ENCODE measurements at places on chromosomes 3 and 15. TPM values are rescaled to one million over a fixed set of nuclear protein-coding genes. Genes with fewer than 3 reads are reported as not detected.

GRCh38 chr15:50876989-50877360 is 31.5 kb upstream of the AP4E1 start:
- DNase-seq: peak; percentile 90

DNA sequence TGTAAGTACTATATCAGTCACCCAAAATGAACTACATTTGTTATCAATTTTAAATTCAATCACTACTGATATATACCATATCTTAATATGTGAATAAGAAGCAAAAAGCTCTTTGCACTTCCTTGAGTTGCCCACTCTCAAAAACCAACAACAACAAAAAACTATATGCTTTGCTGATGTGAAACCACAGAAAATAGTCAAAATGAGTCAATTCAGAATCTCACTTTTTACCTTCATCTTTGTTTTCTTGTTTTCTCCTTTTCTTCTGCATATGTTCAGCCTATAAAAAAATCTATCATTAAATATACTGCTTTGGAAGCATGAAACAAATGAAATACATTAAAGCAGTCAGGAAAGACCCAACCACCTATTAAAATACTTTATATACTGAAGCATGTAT is 80.7 kb downstream of the UBR1 start:
- DNase-seq: no peak

DNA sequence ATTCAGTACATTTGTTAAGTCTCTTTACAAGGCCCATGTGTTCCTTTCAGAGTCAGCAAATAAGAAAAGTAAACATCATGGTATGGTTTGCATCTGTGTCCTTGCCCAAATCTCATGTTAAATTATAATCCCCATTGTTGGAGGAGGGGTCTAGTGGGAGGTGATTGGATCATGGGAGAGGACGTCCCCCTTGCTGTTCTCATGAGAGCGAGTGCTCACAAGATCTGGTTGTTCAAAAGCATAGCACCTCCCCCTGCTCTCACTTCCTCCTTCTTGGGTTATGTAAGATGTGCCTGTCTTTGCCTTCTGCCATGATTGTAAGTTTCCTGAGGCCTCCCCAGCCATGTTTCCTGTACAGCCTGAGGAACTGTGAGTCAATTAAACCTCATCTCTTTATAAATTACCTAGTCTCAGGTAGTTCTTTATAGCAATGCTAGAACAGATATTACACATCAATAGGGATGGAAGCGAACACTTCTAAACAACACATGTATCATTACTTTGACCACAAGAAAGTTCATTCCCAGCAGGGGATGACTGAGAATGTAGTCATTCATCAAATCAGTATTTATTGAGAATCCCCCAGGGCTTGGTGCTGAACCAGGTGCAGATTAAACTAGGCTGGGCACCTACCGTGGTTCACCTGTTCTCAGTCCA is 4.1 kb downstream of the EFCAB12 start:
- DNase-seq: no peak

DNA sequence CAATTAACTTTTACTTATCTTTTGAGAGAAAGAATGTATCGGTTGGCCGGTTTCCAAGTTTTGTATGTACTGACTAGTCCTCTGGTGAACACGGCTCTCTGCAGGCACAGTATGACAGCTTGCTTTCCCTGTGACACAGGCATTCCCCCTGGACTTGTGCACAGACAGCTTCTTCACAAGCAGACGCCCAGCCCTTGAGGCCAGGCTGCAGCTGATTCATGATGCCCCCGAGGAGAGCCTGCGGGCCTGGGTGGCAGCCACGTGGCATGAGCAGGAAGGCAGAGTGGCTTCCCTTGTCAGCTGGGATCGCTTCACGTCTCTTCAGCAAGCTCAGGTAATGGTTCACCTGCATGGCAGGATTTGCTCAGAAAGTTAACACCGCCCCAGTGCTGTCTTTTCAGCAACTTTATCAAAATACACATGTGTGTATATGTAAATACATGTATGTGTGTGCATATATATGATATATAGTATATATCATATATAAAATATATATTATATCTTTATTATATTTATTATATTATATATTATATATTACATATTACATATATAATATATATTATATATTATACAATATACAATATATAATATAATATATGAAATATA is 25.5 kb downstream of the FAN1 start:
- no peak for DNase-seq

DNA sequence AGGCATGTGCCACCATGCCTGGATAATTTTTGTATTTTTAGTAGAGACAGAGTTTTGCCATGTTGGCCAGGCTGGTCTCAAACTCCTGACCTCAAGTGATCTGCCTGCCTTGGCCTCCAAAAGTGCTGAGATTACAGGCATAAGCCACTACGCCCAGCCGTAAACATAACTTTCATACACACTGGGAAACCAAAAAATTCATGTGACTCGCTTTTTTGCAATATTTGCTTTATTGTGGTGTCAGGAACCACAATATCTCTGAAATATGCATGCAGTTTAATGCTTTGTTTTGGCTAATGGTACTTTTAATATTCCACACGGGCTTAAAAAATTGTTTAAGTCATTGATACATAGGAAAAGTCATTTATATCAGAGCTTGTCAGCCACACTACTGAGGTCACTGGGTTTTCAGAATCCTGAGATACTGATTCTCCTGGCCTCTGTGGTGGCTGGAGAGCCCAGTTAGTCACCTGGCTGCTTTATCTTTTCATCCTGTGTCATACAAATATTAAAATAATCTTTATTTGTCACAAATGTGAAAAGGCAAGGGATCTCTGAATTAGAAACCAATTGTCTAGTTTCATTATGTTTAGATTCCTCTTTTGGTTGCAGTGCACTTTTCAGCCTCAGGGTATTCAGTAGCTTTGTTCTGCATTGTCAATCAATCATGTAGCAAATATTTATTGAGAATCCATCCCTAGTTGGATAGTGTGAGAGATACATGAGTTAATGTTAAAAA is 10.0 kb downstream of the TMEM62 start:
- no peak for DNase-seq

DNA sequence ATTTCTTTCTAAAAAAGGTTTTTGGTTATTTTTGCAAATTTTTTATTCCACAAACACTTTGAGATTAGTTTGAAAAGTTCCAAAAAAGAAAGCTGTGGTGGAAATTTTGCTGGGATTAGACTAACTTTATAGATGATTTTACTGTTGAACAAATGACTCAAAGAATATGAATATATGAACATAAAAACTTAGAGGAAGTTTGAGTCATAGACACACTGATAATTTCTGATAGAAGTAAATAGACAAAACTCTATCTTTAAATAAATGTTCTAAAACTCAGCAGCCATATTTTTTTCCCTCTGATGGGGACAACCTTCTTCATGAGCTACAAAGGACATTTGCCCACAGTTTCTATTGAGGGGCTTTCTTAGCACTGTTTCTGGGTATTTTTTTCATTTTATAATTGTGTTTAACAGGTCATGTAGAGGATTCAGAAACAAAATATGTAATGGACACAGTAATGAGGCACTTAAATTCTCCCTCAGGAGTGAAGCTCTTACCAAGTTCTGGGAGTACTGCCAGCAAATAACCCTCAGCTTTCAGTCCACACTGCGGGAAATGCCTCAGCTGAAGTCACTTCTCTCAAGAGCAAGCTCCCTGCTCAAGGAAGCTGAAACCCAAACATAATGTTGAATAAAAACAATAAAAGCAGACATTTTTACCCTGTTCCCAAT is 157.6 kb downstream of the NFKBIZ start:
- peak; percentile 89 for DNase-seq

DNA sequence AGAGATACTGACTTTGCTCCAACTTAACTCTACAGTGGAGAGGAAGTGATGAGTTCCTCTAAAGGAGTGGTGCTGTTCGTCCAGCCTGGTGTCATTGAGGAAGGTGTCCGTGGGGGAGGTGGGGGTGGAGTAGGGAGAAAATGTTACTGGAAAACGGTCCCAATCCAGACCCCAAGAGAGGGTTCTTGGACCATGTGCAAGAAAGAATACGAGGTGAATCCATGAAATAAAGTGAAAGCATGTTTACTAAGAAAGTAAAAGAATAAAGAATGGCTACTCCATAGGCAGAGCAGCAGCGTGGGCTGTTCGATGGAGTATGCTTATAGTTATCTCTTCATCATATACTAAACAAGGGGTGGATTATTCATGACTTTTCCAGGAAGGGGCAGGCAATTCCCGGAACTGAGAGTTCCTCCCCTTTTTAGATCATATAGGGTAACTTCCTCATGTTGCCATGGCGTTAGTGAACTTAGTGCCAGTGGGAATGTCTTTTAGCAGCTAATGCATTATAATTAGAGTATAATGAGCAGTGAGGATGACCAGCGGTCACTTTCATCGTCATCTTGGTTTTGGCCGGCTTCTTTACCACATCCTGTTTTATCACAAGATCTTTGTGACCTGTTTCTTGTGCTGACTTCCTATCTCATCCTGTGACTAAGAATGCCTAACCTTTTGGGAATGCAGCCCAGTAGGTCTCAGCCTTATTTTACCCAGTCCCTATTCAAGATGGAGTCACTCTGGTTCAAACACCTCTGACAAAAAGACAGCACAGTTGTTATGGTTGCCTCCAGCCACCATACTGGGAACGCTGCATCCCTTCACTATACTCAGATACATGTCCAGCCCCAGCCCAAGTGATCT is 38.6 kb downstream of the CLEC3B start:
- peak; percentile 86 for DNase-seq

DNA sequence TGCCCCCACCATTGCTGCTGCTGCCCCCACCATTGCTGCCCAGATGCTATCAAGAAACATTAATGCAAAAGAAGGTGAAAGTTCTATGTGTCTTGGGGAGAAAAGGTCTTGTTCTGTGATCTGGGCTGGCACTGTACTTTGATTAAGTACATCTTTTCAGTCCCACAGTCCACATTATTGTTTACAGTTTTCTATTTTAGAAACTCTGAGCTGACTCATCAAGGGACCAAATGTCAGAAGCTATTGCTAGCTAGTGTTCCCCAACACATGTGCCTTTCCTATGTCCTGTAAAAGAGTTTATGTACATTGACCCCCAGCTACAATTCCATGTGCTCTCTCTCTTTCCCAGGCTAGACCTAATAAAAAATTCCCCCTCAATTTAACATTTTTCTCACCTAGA is 264.7 kb upstream of the NECTIN3 start:
- no peak for DNase-seq

GRCh38 chr3:8442993-8443650 is 58.5 kb upstream of the LMCD1 start:
- peak; percentile 35 for DNase-seq

DNA sequence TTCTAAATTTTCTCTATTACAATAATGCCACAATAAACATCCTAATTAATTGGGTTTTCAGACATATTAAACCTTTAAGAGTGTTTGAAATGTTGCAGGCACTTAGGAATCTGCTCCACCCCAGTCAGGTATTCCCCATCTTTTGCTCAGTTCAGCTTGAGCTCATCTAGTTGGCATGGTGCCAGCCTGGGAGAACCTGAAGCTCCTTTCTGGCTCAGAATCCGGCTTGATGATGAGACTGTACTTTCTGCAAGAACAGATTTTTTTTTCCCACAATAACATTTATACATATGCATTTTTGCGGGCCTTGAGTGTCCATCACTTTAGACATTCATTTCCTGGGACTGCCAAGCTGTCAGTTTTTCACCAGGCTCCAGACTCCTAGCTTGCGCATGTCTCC is 7.7 kb upstream of the OXSR1 start:
- DNase-seq: no peak

GRCh38 chr3:123084738-123085237 is 18.0 kb downstream of the PDIA5 start:
- DNase-seq: no peak

GRCh38 chr3:141311170-141311495 is 57.2 kb upstream of the ZBTB38 start:
- DNase-seq: no peak

GRCh38 chr3:16516695-16517481 is 3.4 kb upstream of the RFTN1 start:
- DNase-seq: peak; percentile 85

DNA sequence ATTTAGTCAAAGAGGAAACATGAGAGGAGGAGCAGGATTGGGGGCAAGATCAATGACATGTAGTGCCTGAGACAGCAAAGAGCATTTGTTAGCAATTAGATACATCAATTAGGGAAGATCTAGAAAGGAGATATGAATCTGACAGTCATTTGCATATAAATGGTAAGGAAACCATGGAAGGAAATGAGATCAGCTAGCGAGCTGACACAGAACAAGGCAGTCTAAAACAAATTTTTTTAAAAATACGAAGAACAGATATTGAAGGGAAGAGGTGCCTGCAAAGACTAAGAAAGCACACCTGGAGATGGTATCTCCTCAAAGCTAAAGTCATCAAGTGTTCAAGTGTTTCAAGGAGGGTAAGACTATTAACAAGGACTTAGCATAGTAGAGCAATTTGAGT is 4.6 kb downstream of the EPM2AIP1 start:
- peak; percentile 39 for DNase-seq

- no peak for DNase-seq
Measured at GRCh38 chr15:68499620-68500312, 67.8 kb upstream of the ITGA11 start.

Gene SI
- not detected for total RNA-seq

Gene APOD
- 27.1 TPM for total RNA-seq

Gene TMPRSS7
- total RNA-seq: not detected

Gene IL17RD
- total RNA-seq: 0.51 TPM

Gene GPR27
- total RNA-seq: not detected

Gene NME9
- total RNA-seq: not detected

Gene BNC1
- 0.85 TPM for total RNA-seq

Gene C15orf62
- total RNA-seq: 1.0 TPM

Gene CAND2
- 2.4 TPM for total RNA-seq

Gene ECE2
- not detected for total RNA-seq

Gene NTRK3
- total RNA-seq: under 0.01 TPM
